ENCODE measurements at places on chromosomes 3 and 15.

DNA sequence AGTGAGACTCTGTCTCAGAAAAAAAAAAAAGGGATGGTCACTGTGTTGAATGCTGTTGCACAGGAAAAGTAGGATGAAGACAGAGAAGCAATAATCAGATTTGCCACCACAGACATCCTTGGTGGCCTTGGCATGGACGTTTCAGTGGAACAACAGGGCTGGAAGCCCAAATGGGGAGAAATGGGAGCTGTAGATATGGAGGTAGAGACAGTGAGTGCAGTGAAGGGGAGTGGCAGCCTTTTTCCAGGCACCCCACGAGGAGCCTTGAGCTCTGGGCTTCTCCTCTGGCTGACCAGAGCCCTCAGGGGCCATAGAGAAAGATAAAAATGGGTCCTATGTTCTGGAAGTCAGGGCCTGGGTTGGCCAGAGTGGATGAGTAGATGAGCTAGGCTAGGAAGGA is 12.3 kb upstream of the DOCK3 start:
- DNase-seq: no peak

- DNase-seq: no peak
Observed at GRCh38 chr3:183044547-183045229, 54.6 kb downstream of the MCCC1 start.

- DNase-seq: no peak
Observed at GRCh38 chr15:76994971-76995945, at the start of gene PSTPIP1. PSTPIP1 (plus strand) TSS chr15:76995126; CDS start chr15:76995574, 448 bp downstream.

DNA sequence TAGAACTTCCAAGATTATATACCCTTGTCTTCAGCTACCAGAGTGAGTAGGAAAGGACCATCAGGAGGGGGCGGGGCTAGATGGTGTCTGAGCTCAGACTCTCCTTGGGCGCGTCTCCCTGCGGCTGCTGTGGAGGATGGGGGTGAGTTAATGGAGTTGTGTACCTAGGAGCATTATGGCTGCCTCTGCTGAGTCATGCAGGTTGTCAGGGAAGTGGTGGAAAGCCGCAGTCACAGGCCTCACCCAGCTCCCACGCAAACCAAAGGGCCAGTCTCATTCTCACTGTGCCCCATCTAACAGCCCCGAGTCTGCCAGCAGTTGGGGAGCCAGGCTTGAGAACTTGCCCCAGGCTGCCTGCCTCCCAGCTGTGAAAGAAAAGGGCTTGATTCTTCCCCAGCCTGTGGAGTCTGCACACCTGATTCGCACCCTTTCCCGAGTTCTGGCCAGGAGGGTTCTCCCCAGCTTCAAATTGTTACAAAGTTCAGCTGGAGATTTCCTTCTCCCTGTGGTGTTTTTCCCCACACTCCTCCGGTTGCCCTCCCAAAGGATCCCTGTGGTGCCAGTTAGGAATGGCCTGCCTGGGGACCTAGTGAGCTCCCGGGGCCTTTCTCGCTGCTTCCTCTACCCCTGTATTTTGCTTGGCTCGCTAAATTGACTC is 143.3 kb downstream of the HCN4 start:
- DNase-seq: no peak

- peak; percentile 50 for DNase-seq
Observed at GRCh38 chr15:38688761-38689160, 124.1 kb upstream of the RASGRP1 start.

DNA sequence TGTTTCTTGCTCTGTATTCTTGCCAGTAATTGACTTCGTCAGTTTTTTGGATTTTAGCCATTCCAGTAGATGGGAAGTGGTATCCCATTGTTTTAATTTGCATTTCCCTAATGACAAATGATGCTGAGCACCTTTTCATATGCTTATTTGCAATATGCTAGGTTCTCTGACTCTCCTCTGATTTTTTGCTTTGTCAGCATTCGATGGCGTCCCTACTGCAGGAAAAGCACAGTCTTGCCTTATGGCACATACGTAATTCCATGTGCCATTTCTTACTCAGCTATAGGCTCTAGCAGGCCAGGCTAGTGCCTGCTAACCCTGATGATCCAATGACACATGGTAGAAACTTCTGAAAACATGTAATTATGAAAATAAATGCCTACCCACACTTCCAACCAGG is 239.2 kb upstream of the ATP10A start:
- DNase-seq: no peak

DNA sequence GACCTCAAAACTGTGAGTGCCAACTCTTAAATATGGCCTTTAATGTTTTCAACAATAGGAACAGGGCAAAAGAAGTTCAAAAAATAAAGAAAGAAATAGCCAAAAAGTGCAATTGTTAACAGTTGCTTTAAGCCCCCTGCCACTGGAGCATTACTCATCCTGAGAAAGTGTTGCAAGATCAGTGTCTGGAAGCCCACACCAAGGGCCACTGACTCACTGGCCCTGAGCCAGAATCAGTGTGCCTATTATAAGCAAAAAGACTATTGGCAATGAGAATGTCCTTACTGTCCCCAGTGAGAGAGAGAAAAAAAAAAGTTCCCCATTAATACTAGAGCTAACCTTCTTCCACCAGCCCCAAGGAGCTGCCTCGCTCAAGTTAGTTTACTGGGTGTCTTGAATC is 480.1 kb upstream of the ZNF385D start:
- peak; percentile 55 for DNase-seq

GRCh38 chr15:70252056-70252950 is 154.6 kb upstream of the TLE3 start:
- DNase-seq: no peak

DNA sequence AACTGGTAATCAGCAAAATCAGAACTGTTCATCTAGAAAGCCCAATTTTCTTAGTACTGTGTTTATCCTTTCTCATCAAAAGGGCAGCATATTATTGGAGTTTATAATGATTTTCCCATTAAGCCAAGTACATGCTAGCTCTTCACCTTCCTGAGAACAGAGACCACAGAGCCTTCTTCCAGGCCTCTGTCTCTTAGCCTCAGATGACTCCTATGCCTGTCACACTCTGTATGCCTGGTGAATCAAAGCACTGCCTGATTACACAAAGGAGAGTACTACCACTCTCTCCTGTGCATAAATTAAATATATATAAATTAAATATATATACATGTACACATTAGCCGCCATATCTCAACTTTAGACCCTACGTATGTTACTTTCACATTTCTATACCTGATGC is 636.1 kb downstream of the NTRK3 start:
- peak; percentile 54 for DNase-seq

GRCh38 chr3:172402090-172402489 is 46.2 kb downstream of the GHSR start:
- DNase-seq: no peak

GRCh38 chr3:131349946-131350347 is 31.6 kb upstream of the NUDT16 start:
- DNase-seq: peak; percentile 95

- no peak for DNase-seq
Observed at GRCh38 chr3:44365952-44366351, 27.4 kb downstream of the TCAIM start.

- no peak for DNase-seq
Observed at GRCh38 chr15:35496585-35496984, 49.4 kb downstream of the DPH6 start.

GRCh38 chr3:190941694-190942260 is 79.3 kb upstream of the GMNC start:
- no peak for DNase-seq

- DNase-seq: no peak
Observed at GRCh38 chr3:111418391-111418790, 123.6 kb upstream of the CD96 start.

- peak; percentile 93 for DNase-seq
Observed at GRCh38 chr3:57446318-57446841, 97.8 kb downstream of the DNAH12 start.

Data from RPMI7951 (cell line).